ENCODE measurements at places on chromosomes 6 and 20.

GRCh38 chr6:95994151-95994550 is 21.6 kb upstream of the FUT9 start:
- DNase-seq = no peak

DNA sequence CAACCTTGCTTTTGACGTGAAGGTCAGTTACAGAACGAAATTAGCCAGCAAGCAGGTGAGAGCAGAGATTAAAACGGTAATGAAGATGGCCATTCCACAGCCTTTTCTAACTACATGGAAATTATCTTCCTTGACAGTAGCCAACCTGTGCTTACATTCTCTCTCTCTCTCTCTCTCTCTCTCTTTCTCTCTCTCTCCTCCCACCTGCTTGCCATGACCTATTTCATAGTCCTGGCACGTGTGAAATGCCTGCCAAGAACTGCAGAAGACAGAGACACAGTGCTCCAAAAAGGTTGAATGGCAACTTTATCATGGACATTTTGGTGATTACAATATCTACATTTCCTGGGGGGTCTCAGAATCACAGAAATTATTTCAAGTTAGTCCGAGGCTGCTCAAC is 38.5 kb upstream of the SALL4 start:
- DNase-seq = no peak

DNA sequence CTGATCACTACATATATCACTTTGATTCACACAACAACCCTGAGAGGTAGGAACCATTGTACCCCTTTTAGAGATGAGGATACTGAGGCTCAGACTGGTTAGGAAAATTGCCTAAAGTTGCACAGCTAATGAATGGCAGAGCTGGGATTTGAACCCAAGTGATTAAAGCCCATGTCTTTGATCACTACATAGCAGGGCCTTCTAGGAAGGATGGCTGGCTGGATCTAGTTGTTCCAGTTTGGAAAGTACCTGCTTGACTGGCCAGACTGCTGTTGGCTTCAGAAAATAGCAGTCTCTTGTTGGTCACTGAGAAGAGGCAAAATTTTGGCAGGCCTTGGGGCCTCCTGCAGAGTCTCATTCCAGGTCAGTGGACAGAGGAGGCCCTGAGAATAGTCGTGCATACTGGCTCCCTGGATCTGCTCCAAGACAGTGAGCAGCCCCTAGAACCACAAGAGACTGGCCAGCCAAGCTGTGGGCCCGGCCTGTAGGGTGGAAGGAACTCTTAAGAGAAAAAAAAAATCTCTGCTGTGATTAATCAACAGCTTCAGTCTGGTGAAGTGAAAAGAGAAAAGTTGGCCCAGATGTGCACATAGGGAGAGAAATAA is 17.5 kb downstream of the PPARD start:
- DNase-seq = no peak

- no peak for DNase-seq
Measured at GRCh38 chr6:124599656-124600055, 362.6 kb upstream of the RNF217 start.

DNA sequence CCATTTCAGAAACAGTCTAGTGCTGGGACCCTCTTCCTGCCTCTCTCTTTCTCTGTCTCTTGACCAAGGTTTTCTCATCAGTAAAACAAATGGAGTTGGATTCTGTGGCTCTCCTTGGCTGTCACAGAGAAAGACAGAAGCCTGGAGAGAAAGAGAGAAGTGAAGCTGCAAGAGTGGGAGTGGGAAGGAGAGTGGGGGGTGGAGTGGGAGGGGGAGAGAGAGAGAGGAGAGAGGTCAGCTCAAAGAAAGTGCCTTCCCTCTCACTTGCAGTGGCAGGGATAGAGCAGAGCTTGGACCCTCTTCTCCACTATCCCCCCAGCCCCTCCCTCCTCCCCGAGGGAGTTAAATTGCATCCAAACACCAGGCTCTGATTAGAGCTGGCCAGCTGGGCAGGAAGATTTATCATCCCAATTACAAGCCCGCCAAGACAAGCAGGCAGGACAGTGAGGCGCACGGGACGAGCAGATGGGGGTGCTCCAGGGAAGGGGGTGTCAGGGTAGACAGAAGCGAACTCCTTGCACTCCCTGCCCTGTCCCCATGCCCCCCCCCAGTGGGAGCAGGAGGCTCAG is 74.3 kb downstream of the CD40 start:
- DNase-seq = no peak

- peak; percentile 10 for DNase-seq
Measured at GRCh38 chr6:114096561-114097172, 125.7 kb upstream of the HDAC2 start.

GRCh38 chr6:154792761-154793160 is 59.5 kb downstream of the SCAF8 start:
- DNase-seq = no peak

DNA sequence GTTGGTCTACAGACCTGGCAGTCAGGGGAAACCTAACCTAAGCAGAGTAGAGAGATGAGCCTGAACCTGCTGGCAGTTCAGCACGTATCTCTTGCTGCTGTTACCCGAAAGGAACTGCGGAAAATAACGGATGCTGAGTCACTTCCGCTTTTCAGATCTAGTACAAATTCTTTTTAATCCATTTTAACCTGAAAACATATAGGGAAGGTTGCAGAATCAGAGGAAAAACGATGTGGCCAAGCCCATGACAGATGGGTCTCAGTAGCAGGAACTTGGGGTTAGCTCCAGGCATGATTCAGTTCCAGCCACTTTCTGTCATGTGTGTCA is 351.9 kb upstream of the PRND start:
- no peak for DNase-seq

DNA sequence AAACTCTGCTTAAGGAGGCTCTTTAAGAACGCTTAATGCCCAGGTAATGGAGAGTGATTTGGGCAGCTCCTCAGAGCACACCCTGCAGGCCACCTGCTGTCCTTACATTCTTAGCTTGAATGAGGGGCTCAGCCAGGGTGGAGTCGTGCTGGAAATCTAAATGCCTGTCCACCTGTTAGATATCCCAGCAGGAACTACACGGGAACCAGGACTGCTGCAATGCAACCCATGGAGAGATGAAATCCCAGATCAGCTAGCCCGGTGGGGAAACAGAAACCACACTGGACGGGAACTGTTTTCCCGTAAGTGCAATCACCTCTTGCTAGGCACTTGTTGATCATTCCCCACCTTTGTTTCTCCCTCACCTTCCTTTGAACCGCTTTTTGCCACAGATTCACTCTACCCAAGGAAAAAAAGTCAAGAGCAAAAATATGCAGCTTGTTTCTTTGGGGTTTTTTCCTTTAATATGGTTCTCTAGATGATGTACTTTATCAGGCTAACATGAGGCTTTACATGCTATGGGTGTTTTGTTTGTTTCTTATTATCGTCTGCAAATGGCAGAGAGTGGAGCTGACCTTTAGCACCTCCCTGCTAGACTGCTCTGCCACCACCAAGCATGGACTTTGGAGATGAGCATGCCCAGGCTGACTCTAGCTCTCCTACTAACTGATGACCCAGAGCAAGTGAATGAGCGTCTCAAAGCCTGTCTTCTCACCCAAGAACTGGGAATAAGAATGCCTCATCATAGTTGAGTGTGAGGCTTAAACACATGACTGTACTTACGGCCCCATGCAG is 125.9 kb upstream of the TNFAIP3 start:
- no peak for DNase-seq

- no peak for DNase-seq
Measured at GRCh38 chr20:38275815-38276550, 15.4 kb upstream of the KIAA1755 start.

DNA sequence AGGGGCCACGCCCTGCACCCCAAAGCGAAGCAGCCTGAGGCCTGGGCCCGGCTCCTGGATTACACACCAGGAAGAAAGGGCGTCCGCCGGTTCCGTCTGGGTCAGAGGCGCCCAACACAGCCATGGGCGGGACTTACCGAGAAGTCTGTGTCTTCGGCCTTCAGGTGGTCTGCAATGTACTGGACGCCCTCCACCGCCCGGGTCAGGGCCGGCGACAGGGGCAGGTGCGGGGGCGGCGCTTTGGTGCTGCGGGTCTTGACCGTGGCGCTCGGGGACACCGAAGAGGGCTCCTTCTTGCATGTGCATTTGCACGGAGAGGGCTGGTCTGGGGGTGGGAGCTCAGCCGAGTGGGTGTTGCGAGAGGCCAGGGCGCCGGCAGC is 11.6 kb downstream of the CHRNA4 start:
- no peak for DNase-seq

- DNase-seq = peak; percentile 36
Measured at GRCh38 chr6:89146718-89147700, 1.2 kb downstream of the PM20D2 start.

GRCh38 chr20:44361021-44361420 is 5.5 kb downstream of the HNF4A start:
- no peak for DNase-seq

GRCh38 chr6:24936641-24937317 is 1.0 kb upstream of the RIPOR2 start:
- DNase-seq = no peak

- DNase-seq = no peak
Measured at GRCh38 chr20:12171923-12172524, 254.3 kb downstream of the BTBD3 start.

- DNase-seq = no peak
Measured at GRCh38 chr20:3890999-3891929, 2.1 kb downstream of the PANK2 start.

GRCh38 chr6:53651205-53651763 is 14.3 kb downstream of the KLHL31 start:
- peak; percentile 35 for DNase-seq

Measured in DND-41 (cell line).